ENCODE measurements at places on chromosomes 6 and 20. TPM values are rescaled to one million over a fixed set of nuclear protein-coding genes. Genes with fewer than 3 reads are reported as not detected.

DNA sequence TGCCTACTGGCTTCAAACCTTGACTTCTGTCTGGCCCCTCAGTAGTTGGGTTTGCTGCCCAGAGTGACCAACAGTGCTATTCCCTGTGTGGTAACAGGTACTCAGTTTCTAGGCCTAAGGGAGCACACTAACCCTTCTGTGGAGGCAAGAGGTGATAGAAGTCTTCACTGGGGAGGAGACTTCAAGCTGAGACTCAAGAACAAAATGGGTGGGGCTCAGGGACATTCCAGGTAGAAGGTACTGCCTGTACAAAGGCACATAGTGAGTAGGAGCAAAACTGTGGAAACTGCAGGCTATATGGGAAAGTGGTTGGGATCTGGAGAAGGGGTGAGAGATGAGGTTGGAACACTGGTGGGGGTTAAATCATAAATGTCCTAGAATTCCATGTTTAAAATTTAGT is 2.3 kb upstream of the SCAND1 start:
- DNase-seq = peak; percentile 23

DNA sequence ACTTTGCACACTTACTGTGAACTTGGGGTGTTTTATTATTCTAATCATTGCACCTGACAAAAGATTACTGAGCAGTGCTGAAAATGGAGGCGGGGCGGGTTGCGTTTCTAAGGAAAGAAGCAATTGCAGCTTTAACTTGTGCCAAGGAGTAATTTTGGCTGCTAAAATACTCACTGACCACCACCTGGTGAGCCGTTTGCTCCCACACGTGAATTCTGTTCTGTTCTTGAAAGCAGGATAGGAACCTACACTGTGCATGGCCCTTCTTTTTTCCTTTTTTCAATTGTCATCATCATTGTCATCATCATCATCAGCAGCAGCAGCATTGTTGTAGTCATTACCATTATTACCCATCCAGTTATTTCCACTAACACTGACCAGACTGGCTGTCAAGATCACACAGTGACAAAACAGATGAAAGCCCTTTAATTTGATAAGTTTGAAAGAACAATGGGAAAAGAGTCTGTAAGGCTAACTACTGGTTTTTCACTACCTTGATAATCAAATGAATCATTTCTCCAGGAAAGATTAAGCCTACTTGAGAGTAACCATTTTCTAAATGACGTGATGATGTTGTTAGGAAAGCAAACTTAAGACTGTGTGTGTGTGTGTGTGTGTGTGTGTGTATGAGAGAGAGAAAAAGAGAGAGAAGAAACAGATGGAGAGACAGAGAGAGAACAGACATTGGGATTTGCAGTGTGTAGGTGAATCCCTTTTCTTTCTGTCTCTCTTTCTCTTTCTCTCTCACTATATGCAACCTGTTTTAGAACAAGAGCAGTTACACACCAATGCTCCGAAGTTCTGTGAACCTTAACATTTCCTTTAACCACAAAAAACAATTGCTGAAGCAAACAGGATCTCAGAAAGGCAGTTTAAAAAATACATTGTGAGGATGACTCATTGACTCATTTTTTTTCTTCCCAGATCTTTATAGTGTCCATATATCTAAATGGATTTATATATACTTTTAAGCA is 3.8 kb downstream of the RIPOR2 start:
- peak; percentile 54 for DNase-seq

DNA sequence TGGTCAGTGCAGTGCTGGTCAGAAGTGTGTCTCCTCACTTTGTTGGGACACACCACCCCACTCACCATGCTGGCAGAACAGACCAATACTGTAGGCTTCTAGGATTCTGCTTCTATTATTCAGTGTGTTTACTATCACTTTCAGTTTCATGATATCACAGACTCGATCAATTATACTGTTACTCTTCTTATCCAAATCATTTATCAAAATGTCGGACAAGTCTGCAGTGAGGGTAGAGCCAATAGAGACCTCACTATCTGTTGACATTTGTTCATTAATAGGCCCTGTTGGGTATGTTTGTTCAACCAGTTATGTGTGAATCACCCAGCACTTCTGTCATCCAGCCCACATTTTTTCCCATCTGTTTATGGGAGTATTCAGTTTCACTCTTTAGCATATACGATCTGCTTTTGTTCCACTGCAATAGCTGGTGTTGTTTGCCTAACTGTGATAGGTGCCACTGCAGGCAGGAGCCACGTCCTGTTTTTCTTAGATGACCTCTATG is 140.1 kb downstream of the NRN1 start:
- DNase-seq = peak; percentile 83

- DNase-seq = no peak
Measured at GRCh38 chr20:25251019-25251418, 3.1 kb downstream of the PYGB start.

DNA sequence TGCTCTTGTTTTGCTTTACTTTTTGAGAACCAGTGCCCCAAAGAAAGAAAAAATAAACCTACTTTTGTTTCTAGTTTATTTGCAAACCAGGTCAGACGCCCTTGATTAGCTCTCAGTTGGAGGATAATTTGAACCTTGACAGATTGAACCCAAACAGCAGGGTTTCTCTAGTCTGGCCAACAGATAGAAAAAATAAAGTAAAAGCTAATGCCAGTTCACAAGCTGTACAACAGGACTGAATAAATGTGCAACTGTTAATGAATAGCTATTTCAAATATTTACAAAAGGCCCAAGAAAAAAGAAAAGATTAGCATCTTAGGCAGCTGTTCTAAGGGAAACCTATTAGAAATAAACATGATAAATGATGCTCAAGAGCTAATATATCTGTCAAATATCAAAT is 331.8 kb downstream of the CDKAL1 start:
- DNase-seq = no peak

DNA sequence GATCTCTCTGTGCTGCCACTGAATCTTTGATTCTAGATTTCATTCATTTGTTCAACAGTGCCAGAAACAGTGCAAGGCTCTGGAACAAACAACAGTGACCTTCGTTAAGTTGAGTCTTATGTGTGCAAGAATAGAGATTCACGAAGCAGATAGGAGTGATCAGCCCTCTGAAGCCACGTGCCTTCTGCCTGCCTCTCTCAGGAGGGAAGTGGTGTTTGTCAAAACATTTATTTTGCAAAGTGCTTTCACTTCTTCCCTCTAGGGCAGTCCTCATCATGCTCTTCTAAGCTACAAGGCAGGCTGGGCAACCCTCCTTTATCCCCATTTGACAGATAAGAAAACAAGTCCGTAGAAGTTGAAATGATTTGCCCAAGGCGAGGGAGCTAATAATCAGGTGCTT is 204.3 kb downstream of the TFAP2C start:
- DNase-seq = no peak

GRCh38 chr6:41568585-41569384 is 22.6 kb downstream of the FOXP4 start:
- DNase-seq = peak; percentile 26

GRCh38 chr20:51385646-51386530 is 156.6 kb downstream of the NFATC2 start:
- peak; percentile 31 for DNase-seq

DNA sequence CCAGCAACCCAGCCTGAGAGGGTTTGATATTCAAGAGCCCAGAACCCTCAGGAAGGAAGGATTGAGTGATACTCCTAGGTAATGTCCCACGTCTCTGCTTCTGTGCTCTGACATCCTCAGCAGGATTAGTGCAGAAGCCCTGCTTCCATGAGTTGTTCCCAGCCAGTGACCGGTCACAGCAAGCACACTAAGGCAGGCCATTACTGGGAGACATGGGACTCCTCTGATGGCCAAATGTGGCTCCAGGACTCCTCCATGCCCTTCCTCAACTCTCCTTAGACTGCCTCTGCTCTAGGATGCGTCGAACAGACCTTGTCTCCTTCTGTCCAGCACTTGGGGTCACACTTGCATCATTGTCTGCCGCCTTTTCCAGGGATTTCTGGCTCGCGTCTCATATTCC is 7.6 kb downstream of the HLA-A start:
- DNase-seq = no peak

- DNase-seq = no peak
Measured at GRCh38 chr6:132484680-132485018, 28.3 kb downstream of the STX7 start.

GRCh38 chr6:78511009-78511408 is 356.3 kb upstream of the IRAK1BP1 start:
- DNase-seq = no peak

GRCh38 chr20:37361336-37361735 is 15.4 kb downstream of the SRC start:
- no peak for DNase-seq

DNA sequence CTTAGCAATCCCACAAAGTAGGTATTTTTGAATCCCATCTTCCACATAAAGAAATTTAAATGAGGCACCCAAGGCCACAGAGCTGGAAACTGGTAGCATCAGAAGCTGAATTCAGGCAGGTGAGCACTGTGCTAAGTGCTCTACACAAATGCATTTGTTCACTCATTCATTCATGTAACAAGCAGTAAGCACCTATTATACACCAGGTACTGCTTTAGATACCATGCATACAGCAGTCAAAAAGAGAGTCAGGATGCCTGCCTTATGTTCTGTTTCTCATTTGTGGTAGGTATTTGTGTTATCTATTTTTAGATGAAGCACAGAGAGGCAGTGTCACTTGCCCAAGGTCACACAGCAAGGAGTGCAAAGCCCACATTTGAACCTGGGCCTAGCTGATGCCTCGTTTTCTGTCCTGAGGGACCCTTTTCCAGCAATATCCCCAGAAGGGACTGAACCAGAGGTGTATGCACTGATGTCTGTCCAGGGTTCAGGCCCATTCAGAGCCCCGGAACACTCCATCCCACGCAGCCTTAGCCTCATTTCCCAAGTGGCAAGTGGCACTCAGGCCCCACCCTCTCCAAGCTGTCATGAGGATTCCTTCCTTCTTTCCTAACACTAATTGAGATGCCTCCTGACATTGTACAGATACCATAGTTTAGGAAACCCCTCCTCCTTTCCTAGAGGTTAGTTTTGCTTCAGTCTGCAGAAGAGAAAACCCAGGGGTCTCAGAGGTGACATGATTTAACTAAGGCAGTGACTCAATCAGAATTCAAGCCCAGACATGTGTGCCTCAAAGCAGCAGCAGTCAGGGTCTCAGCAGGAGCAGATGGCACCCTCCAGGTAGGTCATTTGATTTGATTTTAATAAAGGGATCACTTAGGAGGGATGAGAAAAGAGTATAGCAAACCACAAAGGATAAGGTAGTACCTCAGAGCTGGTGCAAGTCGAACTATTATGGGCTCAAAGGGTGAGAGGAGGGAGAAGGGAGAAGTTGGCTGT is 61.2 kb upstream of the SIRPA start:
- peak; percentile 57 for DNase-seq

- no peak for DNase-seq
Measured at GRCh38 chr6:315921-316752, 23.9 kb downstream of the DUSP22 start.

GRCh38 chr6:36015666-36016065 is 8.8 kb downstream of the SLC26A8 start:
- no peak for DNase-seq

GRCh38 chr20:22529150-22530019 is 55.0 kb downstream of the FOXA2 start:
- DNase-seq = no peak

GRCh38 chr6:67411036-67411435 is 1224.0 kb upstream of the ADGRB3 start:
- peak; percentile 56 for DNase-seq

DNA sequence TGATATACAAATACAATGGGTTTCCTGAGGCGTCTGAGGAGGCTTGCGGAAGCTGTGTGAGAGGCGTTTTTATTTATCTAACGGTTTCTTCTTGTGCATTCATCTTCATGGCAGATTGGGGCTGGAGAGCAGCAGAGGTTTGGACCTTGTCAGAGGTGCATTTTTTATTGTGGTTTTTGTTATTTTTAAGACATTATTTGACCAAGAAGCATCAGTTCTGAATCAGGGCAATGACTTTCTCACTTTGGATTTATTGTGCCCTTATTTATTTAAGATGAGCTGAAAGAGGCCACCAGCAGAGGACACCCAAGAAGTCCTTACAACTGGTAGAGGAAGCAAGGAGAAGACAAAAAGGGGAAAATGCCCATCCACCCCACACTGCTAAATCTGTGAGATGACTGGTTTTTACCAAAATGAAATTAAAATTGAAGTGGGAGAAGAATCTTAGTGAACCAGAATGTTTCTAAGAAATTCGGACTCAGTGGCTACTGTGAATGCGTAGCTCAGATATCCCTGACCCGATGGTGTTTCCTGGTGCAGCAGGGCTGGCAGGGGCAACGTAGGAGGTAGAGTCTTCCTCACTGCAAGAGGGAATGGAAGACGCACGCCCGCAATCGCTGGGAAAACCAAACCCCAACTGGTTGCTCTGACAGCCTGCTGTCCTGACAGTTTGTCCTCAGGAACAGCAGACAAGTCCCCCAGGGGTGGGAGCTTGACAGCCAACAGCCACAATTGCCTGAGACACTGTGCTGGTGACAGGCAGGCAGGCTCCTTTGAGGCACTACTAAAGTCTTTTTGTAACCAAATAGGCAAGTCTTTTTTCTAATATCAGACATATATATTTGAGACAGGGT is 14.2 kb downstream of the PRR18 start:
- no peak for DNase-seq

DNA sequence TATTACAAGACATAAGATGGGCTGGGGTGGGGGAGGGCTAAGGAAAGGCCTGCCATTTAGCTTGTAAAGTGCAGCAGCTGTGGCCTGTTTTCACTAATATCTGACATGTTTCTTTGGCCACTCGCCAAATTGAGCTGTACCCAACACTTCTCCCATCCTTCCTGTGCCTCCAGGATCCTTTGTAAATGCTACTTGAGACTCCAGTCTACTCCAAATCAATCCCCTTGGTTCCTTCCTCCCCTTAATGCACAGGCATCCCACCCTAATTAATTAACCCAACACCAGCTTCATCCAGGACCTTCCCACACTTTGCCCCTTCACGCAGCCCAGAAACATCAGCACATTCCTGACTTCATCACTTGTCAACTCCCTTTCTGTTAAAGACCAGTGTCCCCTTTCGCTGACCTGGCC is 55.0 kb upstream of the TCF21 start:
- DNase-seq = no peak

Gene SLC35D3
- under 0.01 TPM for total RNA-seq

Gene NRM
- total RNA-seq = 0.51 TPM

Gene SCGN
- total RNA-seq = not detected

Gene TCP11
- total RNA-seq = not detected

Gene ANKRD66
- not detected for total RNA-seq

Gene CABLES2
- 1.3 TPM for total RNA-seq

Gene POM121L2
- not detected for total RNA-seq

Gene CFB
- total RNA-seq = 2.6 TPM

Gene ERVFRD-1
- total RNA-seq = not detected

Gene PRL
- total RNA-seq = not detected

Gene BANF2
- total RNA-seq = not detected

Gene SLC12A5
- total RNA-seq = not detected

Gene NOTCH4
- 0.38 TPM for total RNA-seq

Gene FAM229B
- total RNA-seq = 4.0 TPM

Gene WFDC5
- 4.1 TPM for total RNA-seq

Gene ULBP2
- 12.2 TPM for total RNA-seq

Gene SEMG1
- total RNA-seq = not detected

Gene TRIM27
- total RNA-seq = 27.0 TPM

Data from bronchial epithelial cell (primary cell).